NCI-H82 (cell line): ENCODE measurements at places on chromosomes 12 and 14.

GRCh38 chr12:89760783-89761182 lies 52.1 kb upstream of the ATP2B1 start:
- DNase-seq, result no peak

DNA sequence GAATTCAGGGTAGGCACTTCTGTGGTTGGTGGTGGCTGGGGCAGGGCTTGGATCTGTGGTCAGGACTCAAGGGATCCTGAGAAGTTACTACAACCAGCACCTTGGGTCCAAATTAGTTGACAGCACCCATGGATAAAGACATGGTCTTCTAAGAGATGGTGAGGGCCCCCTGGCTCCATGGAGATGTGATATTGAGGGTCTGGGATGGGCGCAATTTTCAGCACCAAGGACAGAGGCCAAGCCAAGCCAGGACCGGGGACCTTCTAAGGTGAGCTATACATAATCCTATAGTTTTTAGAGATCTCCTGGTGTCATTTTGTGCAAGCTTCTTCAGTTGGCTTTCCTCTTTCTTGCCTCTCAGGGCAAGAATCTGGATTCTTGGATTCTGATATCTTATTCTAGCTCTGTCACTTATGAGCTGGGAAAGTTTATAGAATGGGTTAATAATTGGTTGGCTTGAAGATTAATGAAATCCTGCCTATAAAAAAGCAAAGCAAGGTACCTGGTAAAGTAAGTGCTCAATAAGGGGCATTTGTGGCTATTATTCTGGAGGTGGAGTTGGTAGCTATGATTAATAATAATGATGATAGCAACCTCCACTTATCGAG lies 130.1 kb upstream of the LHX5 start:
- DNase-seq, result no peak

DNA sequence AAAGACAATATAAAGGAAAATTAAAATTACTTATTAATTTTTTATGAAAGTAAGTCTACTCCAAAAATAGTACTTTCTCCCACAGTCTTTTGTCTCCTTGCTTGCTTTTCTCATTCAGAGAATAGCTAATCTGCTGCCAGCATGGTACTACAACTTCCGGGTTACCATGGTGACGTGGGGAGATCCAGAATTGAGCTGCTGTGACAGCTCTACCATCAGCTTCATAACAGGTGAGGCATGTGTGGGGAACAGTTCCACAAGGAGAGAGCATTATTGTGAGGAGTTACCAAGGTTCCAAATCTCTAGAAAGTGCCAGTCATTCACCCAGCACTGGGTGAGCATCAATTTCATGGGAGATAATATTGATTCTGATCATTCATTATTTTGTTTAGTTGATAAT lies 197.8 kb downstream of the PTPRO start:
- no peak for DNase-seq

DNA sequence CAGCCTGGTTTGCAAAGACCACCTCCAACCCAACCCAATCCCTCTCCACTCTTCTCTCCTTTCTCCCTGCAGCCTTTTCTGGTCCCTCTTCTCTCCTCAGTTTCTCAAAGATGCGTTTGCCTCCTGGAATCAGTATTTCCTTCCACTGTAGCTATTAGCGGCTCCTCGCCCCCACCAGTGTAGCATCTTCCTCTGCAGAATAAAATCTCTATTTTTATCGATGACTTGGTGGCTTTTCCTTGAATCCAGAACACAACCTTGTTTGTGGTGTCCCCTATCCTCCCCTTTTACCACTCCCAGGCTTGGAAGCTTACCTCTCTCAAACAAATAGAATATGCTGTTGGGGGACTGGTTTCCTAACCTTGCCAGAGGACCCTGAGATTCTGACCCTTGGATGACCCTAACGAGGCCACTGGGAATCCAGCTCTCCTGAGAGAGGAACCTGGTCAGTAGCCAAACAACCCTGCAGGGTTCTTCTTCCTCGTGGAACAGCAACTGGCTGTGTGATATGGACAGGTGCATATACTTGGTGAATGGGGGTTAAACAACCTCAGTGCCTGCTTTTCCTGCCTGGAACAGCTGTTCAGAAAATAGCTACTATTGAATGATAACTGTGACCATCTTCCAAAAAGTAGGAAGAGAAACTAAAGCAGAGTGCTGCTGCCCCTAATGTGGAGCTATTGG lies 4.4 kb downstream of the WNT1 start:
- DNase-seq, result no peak

DNA sequence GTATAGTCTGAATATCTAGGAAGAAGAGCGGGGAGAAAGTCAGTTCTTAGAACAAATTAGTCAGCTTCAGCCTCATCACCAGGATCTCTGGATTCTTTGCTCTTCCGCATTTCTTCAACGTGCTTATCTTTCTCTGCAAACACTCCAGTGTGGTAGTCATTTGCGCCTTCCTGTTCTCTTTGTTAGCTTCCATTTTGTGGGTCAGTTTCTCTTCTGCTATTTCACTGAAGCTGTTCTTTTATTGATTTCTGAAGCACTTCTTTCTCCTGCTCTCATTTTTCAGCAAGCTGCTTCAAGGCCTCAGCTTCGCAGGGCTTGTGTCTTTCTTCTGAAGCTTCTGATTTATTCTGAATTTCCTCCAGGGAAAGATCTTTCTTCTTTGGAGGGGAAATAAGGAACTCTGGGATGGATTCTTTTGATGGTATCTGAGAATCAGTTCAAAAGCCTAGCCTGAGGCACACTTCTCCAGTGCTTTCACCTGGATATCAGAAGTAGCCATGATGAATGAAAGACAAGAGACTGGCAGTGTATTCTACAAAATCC lies 13.5 kb downstream of the AMN1 start:
- no peak for DNase-seq

- DNase-seq, result no peak
Observed at GRCh38 chr12:46246021-46246700, 22.7 kb downstream of the SLC38A1 start.

DNA sequence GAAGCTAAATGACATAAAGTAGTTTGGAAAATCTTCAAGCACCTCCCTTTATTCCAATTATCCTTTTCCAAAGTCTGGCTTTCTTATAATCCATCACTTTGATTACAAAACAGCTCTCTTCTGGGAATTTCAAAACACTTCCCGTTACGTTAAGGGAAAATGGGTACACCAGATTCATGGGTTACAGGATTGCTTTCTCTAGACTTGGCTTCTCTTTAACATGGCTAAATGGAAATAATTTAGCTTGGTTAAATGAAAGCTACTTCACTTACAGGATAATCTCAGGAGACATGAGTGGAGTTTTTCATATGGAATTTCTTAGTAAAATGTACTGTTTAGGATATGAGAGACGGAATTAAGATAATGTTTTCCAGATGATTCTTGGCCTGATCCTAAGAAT lies 14.7 kb downstream of the GSTZ1 start:
- DNase-seq, result no peak

DNA sequence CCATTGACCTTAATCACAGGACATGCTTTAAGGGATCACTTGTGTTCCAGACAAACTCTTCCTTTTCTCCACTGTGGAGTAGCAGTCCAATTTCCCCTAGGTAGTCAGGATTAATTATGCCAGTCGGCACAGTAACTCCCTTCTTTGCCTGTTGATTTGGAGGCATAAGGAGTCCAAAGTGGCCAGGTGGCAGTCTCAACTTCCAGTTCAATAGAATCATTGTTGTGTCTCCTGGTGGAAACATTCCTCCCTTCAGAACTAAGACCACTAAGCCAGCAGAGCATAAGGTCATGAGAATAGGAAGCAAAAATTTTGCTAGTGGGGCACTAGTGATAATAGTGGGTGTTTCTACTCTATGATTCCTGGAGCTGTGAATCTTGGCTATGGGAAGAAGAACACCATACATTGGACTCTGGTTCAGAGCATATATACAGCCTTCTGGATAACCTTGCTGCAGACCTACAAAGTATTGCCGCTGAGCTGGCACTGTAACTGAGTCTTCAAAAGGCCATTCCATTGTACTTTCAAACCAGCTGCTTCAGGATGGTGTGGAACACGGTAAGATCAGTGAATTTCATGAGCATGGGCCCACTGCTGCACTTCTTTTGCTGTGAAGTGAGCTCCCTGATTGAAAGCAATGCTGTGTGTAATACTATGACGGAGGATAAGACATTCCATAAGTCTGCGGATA lies 147.3 kb upstream of the MAX start:
- DNase-seq, result no peak

GRCh38 chr12:91454179-91454578 lies 271.6 kb upstream of the DCN start:
- no peak for DNase-seq

- DNase-seq, result peak; percentile 29
Observed at GRCh38 chr12:77686760-77687159, 143.9 kb upstream of the NAV3 start.

DNA sequence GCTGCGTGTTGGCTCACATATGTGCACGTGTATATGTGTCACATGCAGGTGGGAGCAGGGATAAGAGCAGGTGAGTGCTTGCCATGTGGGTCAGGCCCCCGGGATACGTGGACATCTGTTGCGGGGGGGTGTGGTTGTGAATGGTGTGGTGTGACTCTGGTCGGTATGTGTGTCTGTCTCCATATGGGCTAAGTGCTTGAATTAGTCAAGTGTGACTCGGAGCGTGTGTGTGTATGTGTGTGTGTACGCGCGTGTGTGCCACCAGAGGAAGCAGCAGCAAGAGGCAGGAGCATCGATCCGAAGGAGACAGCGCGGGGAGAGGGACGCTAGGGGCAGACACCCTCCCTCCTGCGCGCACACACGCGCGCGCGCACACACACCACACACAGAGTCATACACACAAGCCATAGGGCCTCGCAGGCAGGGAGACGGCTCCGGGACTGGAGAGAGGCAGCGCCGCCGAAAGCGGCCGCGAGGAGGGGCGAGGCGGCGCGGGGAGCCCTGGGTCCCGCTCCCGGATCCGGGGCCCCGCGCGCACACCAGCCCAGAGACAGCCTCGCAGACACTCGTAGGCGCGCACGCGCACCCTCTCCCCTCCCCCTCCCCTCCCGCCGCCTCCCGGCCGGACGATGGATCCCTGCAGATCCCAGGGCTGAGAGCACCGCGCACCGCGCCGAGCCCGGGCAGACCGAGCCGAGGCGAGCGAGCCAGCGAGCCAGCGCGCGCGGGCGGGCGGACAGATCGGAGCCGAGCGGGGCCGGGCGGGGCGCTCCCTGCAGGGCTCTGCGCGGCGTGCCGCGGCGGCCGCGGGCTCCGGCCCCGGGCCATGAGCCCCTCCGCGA lies at the start of gene ASIC1:
ASIC1 (plus strand) TSS at position 597 of the 842 bp plus-strand sequence. CDS start 1,171 bp downstream, outside the sequence.
- peak; percentile 89 for DNase-seq

- no peak for DNase-seq
Observed at GRCh38 chr12:12804432-12804886, 8.7 kb upstream of the DDX47 start.

DNA sequence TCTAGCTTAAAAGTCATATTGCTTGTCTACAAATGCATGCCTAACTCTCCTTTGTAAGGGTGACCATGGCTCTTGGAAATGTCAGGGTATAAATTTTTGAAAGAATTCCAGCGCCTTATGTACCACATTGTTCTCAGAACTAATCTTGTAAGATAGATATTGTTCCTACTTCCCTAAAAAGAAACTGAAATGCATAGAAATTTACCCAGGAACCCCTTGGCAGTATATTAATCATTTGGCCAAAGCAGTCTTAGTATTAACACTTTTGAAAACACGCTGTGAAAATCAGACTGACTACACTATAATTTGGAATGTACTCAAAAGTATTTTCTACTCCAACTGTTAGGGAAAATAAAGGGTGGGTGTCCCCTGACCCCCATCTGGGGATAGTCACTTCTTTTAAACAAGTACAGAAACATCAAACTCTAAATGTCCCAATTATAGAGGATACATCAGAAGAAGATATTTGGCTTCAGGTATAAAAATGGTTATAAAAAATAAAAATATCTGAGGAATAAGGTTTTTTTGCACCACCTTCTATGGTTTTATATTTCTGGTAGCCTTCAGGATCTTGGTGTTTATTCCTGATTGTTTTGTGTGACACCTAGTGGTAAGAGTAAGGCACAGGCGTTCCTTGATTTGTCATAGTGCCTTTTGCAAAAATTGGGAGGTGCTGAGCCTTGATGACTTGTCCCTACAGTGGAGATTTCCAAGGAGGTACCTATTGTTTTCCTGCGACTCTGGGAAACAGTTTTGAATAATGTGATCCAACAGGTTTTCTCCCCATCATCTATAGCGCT lies 2.2 kb upstream of the NFKBIA start:
- DNase-seq, result peak; percentile 69

GRCh38 chr12:64099397-64099796 lies 122.7 kb downstream of the KICS2 start:
- no peak for DNase-seq

DNA sequence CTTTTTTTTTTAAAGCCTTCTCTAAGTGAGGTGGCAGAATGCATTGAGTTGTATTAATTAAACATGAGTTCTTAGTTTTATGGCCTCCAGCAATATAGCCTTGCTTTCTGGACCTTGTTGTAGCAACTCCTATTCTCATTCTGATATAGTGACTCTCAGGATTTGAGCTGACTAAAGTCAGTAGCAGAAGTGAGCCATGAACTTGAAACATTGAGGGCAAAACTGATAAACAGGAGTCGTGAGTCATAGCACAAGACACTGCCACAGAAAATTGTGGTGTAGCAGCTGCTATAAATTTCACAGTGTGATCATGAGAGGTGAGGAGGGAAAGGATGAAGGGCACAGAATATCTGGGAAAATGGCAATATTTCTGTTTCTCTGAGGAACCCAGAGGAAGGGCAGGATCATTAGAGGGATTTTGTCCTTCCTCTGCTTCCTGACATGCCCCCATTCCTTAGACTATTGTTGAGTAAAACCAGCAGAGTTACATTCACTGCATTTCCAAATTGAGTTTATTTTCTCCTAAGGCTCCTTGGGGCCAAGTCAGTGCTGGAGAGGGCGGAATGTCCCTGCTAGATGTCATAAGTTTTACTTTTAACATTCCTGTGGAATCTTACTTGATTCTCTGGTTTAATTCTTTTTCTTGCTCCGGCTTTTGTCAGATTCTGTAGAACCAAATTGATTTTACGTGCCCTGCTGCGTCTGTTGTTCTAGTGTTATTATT lies 7.5 kb downstream of the KLRG1 start:
- no peak for DNase-seq

DNA sequence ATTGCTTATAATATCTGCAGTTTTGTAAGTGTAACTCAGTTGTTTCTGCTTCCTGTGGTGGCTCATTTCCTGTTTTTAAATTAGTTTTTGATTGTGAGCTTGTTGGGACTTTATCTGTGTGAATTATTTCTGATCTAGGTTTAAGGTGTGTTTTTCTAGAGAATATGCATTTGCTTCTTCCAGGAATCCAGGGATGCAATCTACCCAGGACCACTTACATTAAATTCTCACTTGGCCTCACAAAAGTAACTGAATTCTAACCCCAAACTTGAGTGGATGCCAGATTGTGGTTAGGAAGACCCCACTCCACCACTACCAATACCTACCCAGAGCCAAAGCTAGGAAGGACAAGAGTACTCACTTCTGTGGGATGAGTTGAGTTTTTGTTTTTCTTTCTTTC lies 11.9 kb downstream of the STYX start:
- no peak for DNase-seq

GRCh38 chr14:96297000-96297399 lies 41.0 kb downstream of the BDKRB1 start:
- DNase-seq, result no peak

GRCh38 chr12:29769162-29769858 lies 14.4 kb downstream of the TMTC1 start:
- no peak for DNase-seq

- DNase-seq, result no peak
Observed at GRCh38 chr14:104660597-104660996, 28.8 kb upstream of the INF2 start.
